Kidney (tissue), 22 donors: ENCODE measurements at places on chromosomes 3 and 15. TPM values are rescaled to one million over a fixed set of nuclear protein-coding genes. Genes with fewer than 3 reads are reported as not detected.
A peak's percentile ranks its signal among the peaks of the same experiment; 100 is the strongest.

RTP3 gene
- 0.30 TPM for polyA plus RNA-seq

COMMD4 gene
- 162 TPM for polyA plus RNA-seq

CLRN1 gene
- polyA plus RNA-seq: not detected

DNA sequence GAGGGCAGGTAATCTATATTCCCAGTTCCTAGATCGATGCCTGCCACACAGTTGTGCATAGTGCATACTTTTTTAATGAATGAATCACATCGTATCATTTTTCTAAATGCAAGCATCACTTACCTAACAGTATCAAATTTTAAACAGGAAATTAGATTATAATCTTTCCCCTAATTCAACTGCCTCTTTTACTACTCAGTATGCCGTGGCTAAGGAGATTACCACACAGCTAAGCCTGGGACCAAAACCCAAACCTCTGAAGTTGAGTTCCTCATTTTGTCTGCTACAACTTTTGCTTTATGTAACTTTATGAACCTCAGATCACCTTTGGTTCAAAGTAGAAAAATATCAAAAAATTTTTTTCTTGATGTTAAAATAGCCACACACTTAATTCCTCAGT, 53.2 kb upstream of the FNDC3B start:
- DNase-seq: no peak

GRCh38 chr15:26842391-26842790, 24.5 kb upstream of the GABRA5 start:
- no peak for DNase-seq

DNA sequence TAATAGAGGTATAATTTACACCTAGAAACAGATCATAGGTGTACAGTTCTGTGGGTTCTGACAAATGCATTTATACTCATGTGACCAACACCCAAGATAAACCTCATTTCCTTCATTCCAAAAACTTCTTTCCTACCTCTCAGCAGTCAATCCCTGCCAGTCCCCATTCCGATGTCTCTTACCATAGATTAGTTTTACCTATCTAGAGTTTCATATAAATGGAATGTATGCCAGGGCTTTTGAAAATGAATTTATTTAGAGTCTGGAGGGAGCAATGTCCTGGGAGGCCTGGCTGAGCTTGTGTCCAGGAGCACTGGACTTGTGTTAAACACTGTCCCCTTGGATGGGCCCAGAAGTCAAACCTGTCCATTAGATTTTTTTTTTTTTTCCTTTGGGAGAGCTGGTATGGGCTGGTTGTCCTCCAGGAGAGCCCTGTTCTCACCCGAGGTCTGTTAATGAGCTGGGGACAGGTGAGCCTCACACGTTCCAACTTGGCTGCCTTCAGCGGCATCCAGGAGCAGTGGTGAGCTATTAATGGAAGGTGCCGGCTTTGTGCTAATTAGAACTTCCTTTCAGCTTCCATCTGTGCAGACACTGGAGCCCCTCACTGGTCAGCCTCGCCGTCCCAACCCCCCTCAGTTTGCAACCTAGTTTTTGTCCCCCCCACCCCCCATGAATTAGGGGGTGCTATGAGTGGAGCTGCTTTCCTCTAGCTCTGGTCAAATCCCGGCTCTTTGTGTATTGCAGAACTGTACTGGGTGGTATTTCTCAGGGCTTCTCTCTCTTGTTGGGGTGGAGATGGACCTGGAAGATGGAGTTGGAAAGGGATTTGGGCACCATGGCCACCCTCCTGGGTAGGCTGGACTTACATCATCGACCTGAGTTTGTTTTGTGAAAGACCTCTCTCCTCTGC, 40.7 kb upstream of the POLG start:
- DNase-seq: no peak

DNA sequence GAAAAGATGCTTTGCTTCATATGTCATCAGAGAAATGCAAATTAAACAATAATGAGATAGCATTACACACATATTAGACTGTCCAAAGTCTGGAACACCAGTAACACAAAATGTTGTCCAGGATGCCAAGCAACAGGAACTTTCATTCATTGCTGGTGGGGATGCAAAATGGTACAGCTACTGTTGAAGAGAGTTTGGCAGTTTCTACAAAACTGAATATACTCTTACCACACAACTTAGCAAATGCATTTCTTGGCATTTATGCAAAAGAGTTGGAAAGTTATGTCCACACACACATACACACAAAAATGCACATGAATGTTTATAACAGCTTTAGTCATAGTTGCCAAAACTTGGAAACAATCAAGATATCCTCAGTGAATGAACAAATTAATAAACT, 195.2 kb upstream of the MME start:
- DNase-seq: no peak

DNA sequence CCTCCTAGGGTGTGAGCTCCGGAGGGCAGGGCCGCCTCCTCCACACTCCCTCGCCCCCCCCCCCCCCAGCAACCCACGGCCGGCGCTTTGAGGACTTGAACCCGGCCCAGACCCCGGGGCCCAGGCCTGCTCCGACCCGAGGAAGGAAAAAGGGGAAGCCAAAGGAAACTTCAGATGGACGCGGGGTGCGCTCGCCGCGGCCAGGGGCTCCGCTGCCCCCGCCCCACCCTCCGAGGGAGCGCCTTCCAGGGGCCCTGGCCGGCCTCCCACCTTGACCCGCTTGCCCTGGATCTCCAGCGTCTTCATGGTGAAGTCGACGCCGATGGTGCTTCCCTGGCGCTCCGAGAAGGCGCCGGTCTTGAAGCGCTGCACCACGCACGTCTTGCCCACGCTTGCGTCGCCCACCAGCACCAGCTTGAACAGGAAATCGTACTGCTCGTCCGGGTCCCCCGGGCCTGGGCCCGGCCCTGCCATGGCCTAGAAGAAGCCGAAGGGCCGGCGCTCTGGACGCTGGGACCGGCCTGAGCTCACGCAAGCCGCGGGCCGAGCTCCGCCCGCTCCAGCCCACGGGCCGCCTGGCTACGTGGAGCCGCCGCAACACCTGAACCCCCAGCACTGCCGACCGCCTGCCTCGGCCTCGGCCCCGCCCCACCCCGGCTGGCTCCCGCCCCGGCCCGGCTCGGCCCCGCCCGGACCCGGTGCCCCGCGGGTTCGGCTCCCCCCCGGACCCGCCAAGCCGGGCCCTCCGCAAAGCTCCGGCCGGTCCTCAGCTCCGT, 400 bp downstream of the RAB43 start:
- DNase-seq: no peak

DNA sequence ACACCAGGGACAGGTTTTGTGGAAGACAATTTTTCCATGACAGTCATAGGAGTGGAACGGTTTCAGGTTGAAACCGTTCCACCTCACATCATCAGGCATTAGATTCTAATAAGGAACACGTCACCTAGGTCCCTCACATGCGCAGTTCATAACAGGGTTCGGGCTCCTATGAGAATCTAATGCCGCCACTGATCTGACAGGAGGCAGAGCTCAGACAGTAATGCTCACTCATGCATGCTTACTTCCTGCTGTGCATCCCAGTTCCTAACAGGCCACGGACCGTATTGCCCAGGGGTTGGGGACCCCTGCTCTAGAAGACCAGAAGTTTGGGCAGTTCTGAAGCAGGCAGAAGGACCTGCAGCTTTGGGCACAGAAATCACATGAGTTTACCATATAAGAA, 61.5 kb downstream of the MYO1E start:
- no peak for DNase-seq

GRCh38 chr3:174776123-174776522, 83.0 kb upstream of the NAALADL2 start:
- DNase-seq: no peak

GRCh38 chr15:33198541-33198940, 4.0 kb upstream of the FMN1 start:
- DNase-seq: no peak

DNA sequence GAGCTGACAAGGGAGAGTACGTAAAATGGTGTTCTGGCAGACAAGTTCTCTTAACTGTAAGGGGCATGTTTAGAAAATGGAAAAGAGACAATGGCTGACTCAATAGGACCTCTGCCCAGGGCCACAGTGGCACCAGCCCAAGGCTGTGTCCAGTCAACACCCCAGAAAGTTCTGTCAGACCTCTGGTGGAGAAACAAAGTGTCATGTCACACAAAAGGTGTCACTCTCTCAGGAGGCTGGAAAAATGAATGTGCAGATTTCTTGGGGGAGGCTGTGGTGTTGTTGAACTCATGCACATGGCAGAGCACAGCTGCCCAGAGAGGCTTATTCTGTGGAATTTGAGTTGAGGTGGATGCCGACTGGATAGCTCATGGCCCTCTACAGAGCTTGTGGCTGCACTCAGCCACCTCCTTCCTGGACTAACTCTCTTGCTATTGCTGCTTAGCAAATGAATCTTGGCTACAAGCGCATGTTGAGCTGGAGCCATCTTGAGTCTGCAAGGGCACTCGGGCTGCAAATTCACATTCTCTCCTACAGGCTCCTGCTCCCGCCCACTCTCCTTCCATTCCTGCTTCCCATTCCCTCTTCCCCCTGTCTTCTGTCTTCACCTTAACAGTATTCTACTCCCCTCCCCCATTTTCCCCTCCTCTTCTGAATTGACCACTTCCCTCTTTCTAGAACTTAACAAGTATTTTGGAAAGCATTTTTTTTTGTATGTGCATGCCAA, 55.8 kb upstream of the SLC7A14 start:
- DNase-seq: no peak

DNA sequence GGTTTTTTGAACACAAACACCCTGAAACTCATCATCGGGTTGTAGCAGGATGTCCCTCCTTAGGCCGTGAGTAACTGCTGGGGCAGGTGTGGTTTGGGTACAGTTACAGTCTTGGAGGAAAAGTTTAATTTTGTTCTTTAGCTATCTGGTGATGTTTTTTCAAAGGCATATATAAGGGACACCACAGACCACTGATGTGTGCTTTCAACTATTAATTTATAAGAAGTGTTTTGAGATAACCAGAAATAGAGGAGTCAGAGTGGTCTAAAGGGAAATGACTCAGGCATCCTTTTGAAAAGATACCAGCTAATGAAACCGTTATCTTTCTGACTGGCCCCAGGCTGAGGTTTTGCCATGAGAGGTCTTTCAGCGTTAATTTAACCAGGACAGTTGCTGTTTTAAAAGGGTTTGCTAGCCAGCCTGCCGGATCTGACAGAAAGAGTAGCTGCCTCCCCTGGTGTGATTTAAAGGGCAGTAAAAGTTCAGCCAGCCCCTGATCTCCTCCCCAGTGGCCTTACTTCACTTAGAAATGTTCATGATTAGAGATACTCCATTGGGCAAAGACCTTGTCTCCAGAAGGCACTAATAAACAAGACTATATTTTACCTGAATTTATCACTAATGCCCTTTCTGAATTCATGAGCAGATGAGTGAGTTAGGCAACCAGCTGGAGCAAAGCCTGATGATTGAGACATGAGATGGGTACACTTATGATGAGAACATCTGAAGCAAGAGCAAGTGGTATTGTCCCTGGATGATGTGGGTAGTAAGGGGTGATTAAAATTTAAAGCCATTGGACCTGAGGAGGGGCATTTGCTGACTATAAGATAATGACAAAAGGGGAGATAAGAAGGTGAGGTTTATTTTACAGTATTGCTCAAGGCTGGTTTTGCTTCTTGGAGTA, 482.5 kb upstream of the TBL1XR1 start:
- peak; percentile 72 for DNase-seq
